ENCODE measurements at places on chromosomes 2 and 18. TPM values are rescaled to one million over a fixed set of nuclear protein-coding genes. Genes with fewer than 3 reads are reported as not detected.

DNA sequence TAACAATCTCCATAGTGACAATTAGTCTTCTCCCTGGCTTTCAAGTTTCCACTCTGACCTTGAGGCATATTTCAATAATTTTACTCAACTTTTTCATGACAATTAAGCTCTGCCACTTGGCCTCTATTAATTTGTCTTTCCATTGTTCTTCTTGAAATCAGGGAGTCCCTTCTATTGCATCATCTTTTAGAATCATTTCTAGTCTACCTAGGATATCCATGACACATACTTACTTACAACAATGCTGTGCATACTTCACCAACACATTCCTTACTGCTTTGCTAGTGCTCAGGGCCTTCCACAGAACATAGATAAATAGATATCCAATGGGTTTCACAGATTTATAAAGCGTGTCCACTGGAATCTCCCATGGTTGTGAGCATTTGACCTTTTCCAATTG, 331.5 kb upstream of the LRP1B start:
- DNase-seq = no peak

GRCh38 chr2:71711133-71711855, 257.9 kb downstream of the DYSF start:
- DNase-seq = no peak

DNA sequence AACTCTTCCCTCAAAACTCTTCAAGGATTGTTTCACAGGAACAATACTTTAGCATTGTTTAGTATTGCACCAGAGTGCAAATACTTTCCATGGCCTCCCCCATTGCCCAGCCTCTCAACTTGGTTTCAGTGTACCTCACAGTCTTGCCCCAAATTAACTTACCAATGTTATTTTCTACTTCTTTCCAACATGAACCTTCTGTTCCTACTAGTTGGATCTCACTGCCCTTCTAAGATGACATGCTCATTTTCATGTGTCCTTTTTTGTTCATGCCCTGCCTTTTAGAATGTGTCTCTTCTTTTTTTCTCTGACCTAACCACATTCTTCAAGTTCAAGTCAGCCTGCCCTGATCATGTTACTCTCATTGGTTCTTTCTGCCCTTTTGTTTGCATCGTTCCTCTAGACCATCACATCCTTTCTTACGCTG, 4.1 kb downstream of the SPATS2L start:
- DNase-seq = no peak

GRCh38 chr18:65527879-65528633, 222.8 kb upstream of the CDH7 start:
- DNase-seq = no peak

DNA sequence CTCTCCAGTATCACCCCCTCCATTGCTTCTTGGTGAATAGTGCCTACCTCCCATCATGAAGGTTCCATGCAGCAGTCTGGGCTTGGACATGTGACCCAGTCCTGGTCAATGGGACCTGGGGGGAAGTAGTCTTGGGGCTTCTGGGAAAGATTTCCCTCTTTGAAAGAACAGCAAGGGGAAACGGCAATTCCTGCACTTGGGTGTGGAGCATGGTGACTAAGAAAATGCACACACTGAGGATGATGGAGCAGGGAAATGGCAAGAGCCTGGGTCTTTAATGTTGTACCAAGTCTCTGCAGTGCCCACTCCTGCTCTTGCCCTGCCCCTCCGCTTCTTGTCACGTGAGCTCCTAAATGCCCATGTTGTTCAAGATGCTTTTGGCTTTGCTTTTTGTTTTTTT, 131.4 kb upstream of the SIX2 start:
- no peak for DNase-seq

GRCh38 chr2:231197706-231198290, 633 bp upstream of the ARMC9 start:
- no peak for DNase-seq

- no peak for DNase-seq
These were observed 5.5 kb downstream of the BOK start for GRCh38 chr2:241563981-241564595.

DNA sequence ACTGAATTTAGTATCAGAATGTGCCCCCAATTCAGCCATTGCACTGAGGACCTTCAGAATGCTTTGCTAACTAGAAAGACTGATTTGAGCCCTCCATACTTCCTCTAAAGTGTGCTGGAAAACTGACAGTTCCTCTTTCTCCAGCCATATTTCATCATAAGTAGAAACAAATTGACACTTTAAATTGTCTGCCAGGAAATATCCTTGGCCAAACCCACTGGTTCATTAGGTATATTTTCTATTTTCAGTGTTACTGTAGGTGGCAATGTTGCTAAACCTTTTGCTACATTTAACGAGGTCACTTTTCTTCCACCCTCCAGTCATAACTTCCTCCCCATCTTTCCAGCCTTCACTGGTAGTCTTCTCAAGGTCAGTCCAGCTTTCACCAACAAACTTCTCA, 21.5 kb downstream of the SP5 start:
- no peak for DNase-seq

DNA sequence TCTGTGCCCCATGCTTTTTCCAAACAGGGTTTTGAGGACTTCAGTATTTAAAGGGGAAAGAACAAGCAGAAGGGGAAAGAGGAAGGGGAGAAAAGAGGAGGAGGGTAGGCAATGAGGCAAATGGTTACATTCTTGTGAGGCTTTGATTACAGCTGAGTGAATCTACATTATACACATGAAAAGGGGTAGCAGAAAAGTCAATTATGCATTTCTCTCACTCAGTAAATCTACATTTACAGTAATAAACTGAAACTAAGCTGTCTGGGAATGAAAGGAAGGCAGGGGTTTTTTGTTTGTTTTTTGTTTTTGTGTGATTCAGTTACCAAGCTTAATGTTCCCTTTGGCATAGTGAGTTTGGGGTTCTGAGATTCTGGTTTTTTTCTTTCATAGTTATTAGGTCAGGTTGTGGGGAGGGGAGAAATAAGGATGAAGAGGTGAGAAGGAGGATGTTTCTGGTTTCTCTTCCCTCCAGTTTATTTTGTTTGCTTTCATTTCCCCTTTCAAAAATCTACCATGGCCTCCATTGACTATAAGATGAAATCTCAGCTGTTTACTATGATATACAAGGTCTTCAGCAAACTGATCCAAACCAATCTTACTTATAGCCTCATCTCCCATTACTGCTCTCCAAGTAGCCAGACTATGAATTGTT, 18.7 kb downstream of the C18orf63 start:
- no peak for DNase-seq

- DNase-seq = no peak
These were observed 19.1 kb downstream of the BCL2L11 start for GRCh38 chr2:111139637-111140317.

GRCh38 chr18:78740876-78741275, 238.7 kb upstream of the SALL3 start:
- DNase-seq = no peak

GRCh38 chr2:176687944-176688343, 418.7 kb downstream of the MTX2 start:
- DNase-seq = no peak

DNA sequence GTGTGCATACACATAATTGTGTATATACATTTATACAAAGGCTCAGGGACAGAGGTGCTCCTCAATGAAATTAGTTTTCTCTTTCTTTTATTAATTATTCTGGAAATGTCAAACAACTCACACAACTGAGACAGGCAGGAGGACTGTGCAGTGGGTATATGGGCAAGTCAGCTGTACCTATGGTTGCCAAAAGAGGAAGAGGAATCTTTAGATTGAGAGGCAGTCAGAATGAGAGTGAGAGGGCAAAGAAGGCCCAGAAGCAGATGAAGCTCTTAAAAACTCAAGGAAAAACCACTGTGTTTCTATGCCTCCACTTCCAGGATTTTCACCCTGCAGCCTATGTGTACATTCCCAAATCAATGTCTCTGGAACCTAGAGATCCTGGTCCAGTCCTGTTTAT, 79.1 kb downstream of the CACNB4 start:
- DNase-seq = no peak

- no peak for DNase-seq
These were observed 51.1 kb downstream of the RTN4 start for GRCh38 chr2:54999182-54999581.

GRCh38 chr2:27627963-27628766, 647 bp downstream of the CCDC121 start:
- DNase-seq = peak; percentile 62

DNA sequence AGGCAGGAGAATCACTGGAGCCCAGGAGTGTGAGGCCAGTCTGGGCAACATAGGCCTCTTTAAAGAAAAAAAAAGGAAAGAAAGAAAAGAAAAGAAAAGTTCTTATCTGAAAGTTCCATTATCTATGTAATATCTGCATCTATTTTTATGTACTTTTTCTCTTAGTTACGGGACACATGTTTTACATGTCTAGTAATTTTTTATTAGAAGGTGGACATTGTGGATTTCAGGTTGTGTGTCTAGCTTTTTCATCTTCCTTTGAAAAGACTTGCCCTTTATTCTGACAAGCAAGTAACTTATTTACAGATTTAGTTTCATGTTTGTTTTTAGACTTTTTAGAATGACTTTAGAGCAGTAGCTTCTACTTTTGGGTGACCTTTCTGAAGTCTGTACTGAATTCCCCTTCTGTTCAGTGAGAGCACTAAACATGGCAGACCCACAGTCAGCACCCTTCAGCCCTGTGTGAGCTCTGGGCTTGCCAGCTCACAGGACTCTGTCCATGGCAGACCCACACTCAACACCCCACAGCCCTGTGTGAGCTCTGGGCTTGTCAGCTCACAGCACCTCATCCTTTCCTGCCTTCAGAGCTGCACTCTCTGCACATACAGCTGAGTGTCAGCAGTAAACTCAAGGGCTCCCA, 17.5 kb downstream of the TRAPPC12 start:
- no peak for DNase-seq

DNA sequence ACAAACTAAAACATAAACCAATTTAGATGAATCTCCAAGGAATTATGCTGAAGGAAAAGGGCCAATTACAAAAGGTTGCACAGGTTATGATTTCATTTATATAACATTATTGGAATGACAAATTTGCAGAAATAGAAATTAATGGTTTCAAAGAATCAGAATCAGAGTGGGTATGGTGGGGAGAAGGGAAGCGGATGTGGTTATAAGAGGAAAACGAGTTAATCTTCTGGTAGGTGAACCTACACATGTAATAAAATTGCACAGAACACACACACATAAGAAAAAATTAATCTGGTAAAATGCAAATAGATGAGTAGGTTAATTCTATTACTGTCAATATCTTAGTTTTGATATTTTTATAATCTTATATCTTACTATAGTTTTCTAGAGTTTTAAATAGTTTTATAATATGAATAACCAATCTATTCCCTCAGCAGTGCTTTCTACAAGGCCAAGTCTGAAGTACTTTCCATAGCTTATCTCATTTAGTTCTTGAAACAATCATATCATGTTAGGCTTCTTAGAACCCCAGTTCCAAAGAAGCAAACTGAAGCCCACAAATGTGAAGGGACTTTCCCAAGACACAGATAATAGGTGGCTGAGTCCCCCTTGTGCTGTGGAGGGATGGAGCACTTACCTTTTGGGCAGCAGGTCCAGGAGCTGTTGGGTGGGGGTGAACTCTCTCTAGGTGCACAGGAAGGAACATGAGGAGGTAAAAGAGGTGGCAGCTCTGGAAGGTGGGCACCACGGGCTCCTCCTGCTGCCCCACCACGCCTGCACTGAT, 31.5 kb downstream of the ZNF519 start:
- no peak for DNase-seq

GRCh38 chr2:8132351-8132831, 549.5 kb upstream of the ID2 start:
- DNase-seq = no peak

DNA sequence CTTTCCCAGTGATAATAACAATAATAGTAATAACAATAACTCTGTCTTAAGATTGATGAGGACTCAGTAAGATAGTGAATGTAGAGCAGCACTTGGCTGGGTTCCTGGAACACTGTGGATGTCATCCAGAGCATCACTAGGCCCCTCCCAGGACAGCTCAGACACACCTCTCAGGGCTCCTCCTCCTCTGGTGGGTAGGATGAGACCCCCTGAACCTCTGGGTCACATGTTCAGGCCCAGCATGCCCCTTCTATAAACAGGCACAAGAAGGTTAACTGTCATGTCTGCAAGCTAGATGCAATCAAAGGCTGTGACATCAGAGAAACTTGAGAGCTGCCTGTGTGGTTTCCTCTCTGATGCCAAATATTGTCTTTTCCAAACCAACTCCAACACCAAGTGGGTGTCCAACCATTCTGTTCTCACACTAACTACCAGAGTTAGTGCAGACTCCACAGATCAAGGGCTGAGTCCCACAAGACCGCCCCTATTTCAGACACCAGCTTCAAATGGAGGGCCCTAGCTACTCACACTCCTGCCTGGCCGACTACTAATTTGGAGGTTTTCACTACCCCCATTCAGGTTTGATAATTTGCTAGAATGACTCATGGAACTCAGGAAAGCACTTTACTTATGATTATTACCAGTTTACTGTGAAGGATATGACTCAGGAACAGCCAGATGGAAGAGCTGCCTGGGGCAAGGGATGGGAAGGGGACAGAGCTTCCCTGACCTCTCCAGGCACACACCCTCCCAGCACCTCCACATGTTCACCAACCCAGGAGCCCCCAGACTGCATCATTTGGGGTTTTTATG, 46.4 kb upstream of the BZW1 start:
- no peak for DNase-seq

INPP5D gene
- 8.3 TPM for total RNA-seq

EGR4 gene
- 0.09 TPM for total RNA-seq

CRYGB gene
- total RNA-seq = not detected
